Large intestine (tissue), 12 donors: ENCODE measurements at places on chromosomes 2 and 18. TPM values are rescaled to one million over a fixed set of nuclear protein-coding genes. Genes with fewer than 3 reads are reported as not detected.

Gene SLC35G4
- not detected for polyA plus RNA-seq

Gene GCG
- polyA plus RNA-seq, result 83.8 TPM

Gene HOXD11
- polyA plus RNA-seq, result not detected

Gene TRABD2A
- 18.0 TPM for polyA plus RNA-seq

Gene ATP6V1C2
- 11.6 TPM for polyA plus RNA-seq

Gene TEKT4
- not detected for polyA plus RNA-seq

Gene UGT1A5
- 0.15 TPM for polyA plus RNA-seq

Gene DIPK1C
- 0.33 TPM for polyA plus RNA-seq

Gene CYB5A
- polyA plus RNA-seq, result 112 TPM

Gene CACNB4
- 1.8 TPM for polyA plus RNA-seq
